ENCODE measurements at places on chromosomes 12 and 14. TPM values are rescaled to one million over a fixed set of nuclear protein-coding genes. Genes with fewer than 3 reads are reported as not detected.
A peak's percentile ranks its signal among the peaks of the same experiment; 100 is the strongest.

- DNase-seq, result no peak
Observed at GRCh38 chr14:22542360-22542759, 46.7 kb downstream of the DAD1 start.

LRRC74A gene
- not detected for total RNA-seq

- no peak for DNase-seq
Observed at GRCh38 chr14:60705100-60705499, 19.1 kb downstream of the SIX4 start.

DNA sequence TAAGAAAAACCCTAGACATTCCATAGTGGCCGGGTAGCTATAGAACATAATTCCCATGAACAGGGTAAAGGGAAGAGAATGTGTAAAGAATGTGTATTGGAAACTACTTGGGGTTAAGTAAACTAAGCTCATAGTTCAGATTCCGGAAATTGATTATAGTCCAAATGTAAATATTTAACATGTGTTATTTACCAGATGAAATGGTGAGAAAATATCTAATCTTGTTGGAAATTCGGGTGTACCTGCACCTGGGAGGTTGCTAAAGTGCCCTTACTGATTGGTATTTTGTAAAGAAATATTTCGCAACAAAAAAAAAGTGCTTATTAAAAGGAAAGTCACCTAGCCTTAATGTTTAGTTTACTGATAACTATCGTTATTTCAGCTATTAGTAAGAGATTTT lies 14.4 kb downstream of the RASSF9 start:
- DNase-seq, result no peak

GRCh38 chr12:81811778-81812125 lies 52.6 kb upstream of the PPFIA2 start:
- no peak for DNase-seq

AQP5 gene
- total RNA-seq, result 0.72 TPM

DNA sequence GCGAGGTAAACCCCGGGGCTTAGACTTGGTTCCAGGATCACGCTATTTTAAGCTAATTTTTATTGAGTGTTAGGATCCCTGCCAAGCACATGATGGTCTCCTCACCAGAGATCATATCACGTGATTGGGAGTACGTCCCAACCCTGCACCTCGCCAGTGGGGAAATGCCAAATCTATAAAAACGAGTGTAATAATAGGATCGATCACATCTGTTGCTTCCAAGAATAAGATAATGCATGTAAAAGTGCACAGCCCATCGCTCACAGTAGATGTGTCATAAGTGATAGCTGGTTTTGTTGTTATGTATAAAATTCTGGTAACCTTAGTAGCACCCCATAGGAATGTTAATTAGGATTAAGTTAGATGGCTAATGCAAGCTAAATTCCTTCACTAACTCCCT lies 581.0 kb upstream of the TMEM132C start:
- no peak for DNase-seq

- DNase-seq, result no peak
Observed at GRCh38 chr14:88468406-88468805, 82.9 kb downstream of the SPATA7 start.

GRCh38 chr12:3313675-3314663 lies 177.0 kb upstream of the PRMT8 start:
- no peak for DNase-seq

DNA sequence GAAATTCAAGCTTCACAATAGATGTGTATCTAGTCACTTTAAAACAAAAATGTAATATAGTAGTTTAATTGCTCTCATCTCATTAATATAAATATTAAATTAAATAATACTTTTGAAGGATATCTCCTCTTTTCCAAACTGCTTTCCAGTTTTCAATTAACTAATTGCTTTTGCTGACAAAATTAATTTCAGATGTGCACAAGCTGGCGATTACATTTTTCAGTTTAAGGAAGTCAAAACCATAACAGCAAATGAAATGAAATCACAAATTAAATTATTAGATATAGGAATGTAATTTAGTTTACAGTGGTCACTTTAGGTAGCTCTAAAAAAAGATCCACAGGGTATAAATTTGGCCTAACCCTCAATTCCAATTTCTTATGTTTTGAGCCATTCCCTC lies 362.1 kb downstream of the SLC6A15 start:
- no peak for DNase-seq

DNA sequence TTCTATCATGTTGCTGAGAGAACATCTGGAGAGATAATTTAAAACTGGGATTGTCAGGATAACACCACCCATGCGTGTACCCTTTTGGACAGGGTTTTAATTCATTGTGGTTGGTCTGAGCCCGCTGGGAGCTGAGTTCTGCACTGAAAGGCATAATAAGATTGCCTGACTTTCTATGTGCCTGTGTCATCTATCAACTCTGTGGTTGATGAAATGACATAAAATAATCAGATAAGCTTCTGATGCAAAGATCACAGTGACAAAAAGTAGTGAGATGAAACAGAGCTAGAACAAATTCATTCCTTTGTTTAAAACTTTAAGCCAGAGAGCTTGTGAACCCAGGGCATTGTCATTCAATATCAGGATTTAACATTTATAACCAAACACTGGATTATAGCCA lies 98.7 kb downstream of the BBS10 start:
- DNase-seq, result no peak

POTEM gene
- not detected for total RNA-seq

DNA sequence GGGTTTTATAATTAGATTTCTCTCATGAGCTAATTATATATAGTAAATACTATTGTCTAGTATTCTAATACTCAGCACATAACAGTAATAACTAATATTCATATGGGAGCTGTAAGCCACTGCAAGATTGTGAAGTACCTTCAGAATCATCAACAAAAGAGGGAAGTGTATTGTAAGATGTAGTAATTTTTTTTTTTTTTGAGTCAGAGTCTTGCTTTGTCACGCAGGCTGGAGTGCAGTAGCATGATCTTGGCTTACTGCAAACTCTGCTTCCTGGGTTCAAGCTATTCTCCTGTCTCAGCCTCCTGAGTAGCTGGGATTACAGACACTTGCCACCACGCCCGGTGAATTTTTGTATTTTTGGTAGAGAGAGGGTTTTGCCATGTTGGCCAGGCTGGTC lies 3.1 kb downstream of the GPR33 start:
- no peak for DNase-seq

- no peak for DNase-seq
Observed at GRCh38 chr12:61757831-61758505, 502.2 kb upstream of the USP15 start.

- DNase-seq, result no peak
Observed at GRCh38 chr14:79949906-79950305, 261.4 kb downstream of the DIO2 start.

- no peak for DNase-seq
Observed at GRCh38 chr14:95535226-95536021, 574 bp downstream of the GLRX5 start.

GRCh38 chr12:76763746-76764675 lies at the start of gene ZDHHC17:
Gene ZDHHC17 (plus strand): TSS chr12:76764115. CDS start chr12:76764237, 122 bp downstream.
- DNase-seq, result peak; percentile 54

- DNase-seq, result no peak
Observed at GRCh38 chr12:69633061-69633460, 22.4 kb upstream of the LRRC10 start.

GRCh38 chr14:29759521-29760340 lies 167.9 kb downstream of the PRKD1 start:
- DNase-seq, result no peak

OAS2 gene
- total RNA-seq, result 2.7 TPM

DNA sequence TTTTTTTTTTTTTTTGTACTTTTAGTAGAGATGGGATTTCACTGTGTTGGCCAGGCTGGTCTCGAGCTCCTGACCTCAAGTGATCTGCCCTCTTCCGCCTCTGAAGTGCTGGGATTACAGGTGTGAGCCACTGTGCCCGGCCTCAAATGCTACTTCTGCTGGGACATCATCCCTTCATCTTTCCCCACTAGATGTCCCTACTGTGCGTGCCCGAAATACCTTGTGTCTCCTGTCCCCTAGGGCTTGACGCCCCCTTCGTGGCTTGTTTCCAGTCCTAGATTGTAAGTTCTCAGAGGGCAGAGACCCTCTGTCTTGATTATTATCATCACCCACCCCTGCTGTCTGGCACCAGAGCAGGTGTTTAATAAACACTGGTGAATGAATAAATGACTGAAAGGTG lies 14.9 kb downstream of the CCDC63 start:
- no peak for DNase-seq

- no peak for DNase-seq
Observed at GRCh38 chr14:69682621-69683263, 71.3 kb downstream of the SUSD6 start.

- peak; percentile 51 for DNase-seq
Observed at GRCh38 chr12:106226884-106227640, 20.8 kb downstream of the CKAP4 start.

DNA sequence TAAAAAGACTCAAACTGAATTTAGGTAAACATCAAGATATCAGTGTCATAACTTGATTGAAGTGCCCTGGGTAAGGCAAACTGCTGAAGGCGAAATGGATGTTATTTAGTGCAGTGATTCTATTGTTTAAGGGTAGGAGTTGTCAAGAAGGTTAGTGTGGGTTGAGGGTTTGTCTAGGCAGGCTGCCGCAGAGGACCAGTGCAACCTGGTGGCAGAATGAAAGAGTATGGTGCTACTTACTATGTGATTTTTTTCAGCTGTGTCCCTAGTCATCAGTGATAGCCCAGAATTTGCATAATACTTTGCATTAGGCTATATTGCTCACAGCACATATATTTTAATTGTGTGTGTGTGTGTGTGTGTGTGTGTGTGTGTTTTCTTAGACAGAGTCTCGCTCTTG lies 1127.0 kb downstream of the GALC start:
- DNase-seq, result no peak

DNA sequence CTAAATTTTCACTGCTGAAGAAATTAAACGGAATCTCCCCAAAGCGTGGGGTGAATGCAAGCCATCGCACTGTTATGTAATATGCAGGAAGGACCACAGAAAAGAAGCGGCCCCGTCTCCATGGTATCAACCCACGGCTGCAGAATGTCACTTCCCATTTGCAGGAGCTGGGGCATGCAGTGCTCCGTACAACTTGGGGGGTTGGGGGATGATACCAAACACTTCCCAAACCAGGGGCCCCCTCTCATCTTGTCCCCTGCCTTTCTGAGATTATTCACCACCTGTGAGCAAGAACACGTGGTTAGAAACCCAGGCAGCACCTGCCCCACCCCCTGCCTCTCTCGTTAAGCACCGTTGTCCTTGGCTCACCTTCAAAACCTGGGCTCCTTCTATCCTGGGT lies 505.1 kb upstream of the TMEM132C start:
- no peak for DNase-seq

SPATA7 gene
- 4.0 TPM for total RNA-seq

DENND5B gene
- total RNA-seq, result 36.8 TPM

GRCh38 chr14:100975671-100976070 lies 72.1 kb upstream of the RTL1 start:
- no peak for DNase-seq

DNA sequence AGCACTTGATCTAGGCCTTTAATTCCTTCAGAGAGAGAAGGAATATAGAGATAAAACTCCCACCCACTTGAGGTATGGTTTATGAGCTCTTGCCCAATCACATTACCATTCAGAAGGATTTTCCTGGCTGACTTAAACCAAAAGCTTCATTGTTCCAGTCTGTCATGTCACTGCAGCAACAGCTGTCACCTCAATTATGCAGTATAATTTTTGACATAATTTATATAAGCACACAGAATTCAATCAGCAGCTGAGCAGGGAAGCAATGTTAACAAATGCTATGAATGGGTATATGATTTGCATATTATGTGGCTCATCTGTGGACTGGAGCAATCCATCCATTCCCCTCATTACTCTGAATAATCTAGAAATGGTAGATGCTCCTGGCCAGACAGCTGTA lies 40.3 kb downstream of the CBX5 start:
- no peak for DNase-seq

DNA sequence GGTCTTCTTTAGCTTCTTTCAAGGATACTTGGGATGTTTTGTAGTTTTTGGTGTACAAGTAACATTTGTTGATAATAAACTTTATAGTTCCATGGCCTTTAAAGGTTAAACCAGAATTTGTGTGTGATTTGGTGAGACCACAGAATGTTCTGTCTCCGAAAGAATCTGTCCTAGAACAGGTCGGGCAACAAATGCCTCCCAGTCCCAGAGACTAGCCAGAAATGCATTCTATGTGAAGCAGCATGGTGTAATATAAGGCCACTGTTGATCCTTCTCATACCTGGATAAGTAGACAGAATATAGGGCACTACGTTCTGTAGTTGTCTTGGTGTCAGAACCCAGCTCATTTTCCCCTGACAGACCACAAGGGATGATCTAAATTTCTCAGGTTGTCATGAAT lies 10.0 kb downstream of the STYK1 start:
- no peak for DNase-seq

DNA sequence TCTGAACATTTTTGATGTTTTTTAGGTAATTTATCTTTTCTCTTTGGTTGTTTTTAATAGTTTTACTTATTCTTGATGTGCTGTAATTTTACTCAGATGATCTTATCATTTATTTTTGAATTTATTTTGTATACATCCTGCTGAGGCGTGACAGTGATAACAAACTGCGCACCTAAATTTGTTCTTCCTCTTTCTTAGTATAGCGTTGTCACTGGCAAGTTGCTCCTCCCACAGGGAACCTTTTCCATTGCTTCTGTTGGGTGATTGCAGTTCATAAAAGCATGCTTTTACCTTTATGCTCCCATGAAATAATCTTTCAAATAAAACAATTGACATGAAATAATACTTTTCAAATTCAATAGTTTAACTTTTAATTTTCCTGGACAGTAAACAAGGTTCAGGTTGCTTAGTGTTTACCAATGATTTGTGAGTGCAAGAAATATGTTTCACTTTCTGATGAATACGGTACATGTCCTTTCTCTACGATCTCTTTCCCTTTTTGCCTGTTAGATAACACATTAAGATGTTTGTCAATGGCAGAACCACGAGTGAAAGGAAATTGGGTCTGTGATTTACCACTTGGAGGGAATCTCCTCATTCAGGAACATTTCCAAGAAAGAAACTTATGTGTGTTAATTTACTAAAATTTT lies 223.3 kb downstream of the CCDC91 start:
- no peak for DNase-seq

PLCZ1 gene
- total RNA-seq, result not detected
